ENCODE measurements at places on chromosomes 1 and 21.

DNA sequence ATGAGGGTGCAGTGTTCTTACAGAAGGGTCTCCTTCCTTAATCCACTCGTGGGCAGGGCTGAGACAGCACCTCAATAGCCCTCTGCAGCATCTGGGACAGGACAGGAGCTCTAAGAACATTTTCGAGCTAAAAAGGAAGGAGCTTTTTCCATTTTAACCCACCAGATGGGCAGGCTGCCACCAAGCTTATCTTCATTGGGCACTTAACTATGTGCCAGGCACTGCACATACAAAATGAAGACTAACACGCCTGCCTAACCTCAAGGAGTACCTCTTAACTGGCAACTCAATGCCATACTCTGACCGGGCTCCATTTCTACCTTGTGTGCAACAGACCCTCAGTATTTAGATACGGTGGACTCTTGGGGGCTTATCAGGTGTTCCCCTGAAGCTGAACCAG lies 48.2 kb downstream of the SSBP3 start:
- DNase-seq: no peak

GRCh38 chr1:164858096-164858632 lies 299.2 kb downstream of the PBX1 start:
- DNase-seq: no peak

DNA sequence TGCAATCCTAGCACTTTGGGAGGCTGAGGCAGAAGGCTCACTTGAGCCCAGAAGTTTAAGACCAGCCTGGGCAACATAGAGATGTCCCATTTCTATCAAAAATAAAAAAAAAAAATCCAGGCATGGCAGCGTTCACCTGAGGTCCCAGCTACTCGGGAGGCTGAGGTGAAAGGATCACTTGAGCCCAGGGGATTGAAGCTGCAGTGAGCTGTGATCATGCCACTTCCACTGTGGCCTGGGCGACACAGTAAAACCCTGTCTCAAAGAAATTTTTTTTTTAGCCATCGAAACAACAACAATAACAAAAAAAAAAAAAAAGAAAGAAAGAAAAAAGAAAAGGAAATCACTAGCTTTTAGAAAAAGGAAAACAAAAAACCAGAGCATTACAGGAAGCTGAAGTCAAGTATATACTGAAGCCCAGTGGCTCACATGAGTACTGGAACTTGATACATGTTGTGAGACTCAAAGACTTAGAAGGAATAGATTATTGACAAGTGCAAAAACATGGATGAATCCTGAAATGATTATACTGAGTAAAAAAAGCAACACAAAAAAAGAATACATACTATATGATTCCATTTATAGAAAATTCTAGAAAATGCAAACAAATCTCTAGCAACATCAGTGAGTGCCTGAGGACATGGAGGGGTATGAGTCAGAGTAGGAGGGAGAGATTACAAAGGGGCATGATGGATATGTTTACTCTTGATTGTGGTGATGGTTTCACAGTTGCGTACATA lies 6.1 kb upstream of the RABGAP1L start:
- no peak for DNase-seq

GRCh38 chr21:40809673-40810197 lies 37.2 kb downstream of the DSCAM start:
- DNase-seq: no peak

- DNase-seq: no peak
Measured at GRCh38 chr1:207658408-207658807, 13.5 kb downstream of the CR1L start.

- no peak for DNase-seq
Measured at GRCh38 chr1:16076031-16076864, 2.8 kb upstream of the FAM131C start.

GRCh38 chr1:94408104-94408830 lies 9.9 kb upstream of the ABCD3 start:
- DNase-seq: no peak

- DNase-seq: no peak
Measured at GRCh38 chr1:19683351-19683750, 18.7 kb downstream of the HTR6 start.

DNA sequence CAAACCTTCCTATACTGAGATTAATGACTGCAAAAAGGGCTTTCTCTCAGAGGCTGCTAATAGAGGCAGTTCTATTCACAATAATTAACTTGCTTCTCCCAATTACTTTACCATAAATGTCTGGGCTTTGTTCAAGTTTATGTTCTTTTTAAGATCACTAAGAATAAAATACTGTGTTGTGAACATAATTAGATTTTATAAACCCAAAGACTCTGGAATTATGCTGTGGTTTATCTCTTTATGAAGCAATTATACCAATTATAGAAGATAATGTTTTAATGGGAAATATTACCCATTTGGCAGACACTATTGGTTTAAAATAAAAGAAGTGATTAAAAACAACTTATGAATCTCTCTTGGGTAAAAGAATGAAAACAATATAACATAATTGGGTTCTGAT lies 43.5 kb upstream of the IL12RB2 start:
- DNase-seq: no peak

GRCh38 chr1:19814681-19815503 lies at the start of gene RNF186:
Gene RNF186, minus strand, starts transcription at chr1:19815283. Its CDS starts 182 bp downstream, at chr1:19815101.
- no peak for DNase-seq

GRCh38 chr1:107936498-107937481 lies 28.2 kb downstream of the VAV3 start:
- DNase-seq: no peak
